ENCODE measurements at places on chromosomes 7 and 10. TPM values are rescaled to one million over a fixed set of nuclear protein-coding genes. Genes with fewer than 3 reads are reported as not detected.

GRCh38 chr7:157508477-157508881, 171.7 kb downstream of the DNAJB6 start:
- no peaks in the 10 kb centered on the region for H3K4me1 ChIP-seq
- no peaks in the 10 kb centered on the region for H3K36me3 ChIP-seq
- no peak overlapping the region for H3K27ac ChIP-seq
- H3K4me3 ChIP-seq, result no peak overlapping the region

Gene RADIL
- 1.8 TPM for total RNA-seq

GRCh38 chr7:122006687-122007086, 133.7 kb downstream of the PTPRZ1 start:
- H3K4me1 ChIP-seq, result no peaks in the 10 kb centered on the region
- no peak overlapping the region for H3K27ac ChIP-seq
- no peaks in the 10 kb centered on the region for H3K36me3 ChIP-seq
- H3K27me3 ChIP-seq, result no peaks in the 10 kb centered on the region
- DNase-seq, result no peak
- H3K4me3 ChIP-seq, result no peak overlapping the region

DNA sequence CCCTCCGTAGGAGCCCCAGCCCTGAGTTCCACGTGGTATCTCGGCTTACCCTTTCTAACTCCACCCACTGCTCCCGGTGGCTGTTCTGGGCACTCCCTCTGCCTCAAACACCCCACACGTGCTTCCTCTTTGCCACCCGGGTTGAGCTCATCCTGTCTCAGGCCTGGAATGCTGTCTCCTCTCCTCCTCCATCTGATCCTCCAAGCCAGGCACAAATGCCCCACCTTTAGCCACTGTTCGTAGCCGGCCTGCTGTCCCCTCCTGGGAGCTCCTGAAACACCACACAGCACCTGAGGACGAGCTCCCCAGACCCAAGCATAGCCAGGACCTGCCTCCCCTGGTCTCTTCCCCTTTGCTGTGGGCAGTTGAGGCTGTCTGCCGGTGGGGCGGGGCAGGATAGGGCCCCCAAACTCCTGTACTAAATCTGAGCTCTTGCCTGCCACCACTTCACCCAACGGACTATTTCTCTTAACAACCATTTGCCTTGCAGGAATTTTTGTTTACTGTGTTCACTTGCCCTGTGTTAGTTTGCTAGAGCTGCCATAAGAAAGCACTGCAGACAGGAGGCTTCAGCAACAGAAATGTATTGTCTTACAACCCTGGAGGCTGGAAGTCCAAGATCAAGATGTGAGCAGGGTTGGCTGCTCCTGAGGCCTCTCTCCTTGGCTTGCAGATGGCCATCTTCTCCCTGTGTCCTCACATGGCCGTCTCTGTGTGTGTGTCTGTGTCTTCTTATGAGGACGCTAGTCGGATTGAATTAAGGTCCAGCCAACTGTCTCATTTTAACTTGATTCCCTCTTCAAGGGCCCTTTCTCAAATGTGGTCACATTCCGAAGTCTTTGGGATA, 58.3 kb upstream of the SHH start:
- no peaks in the 10 kb centered on the region for H3K4me1 ChIP-seq
- no peak for DNase-seq
- no peaks in the 10 kb centered on the region for H3K36me3 ChIP-seq
- no peak overlapping the region for H3K27ac ChIP-seq

DNA sequence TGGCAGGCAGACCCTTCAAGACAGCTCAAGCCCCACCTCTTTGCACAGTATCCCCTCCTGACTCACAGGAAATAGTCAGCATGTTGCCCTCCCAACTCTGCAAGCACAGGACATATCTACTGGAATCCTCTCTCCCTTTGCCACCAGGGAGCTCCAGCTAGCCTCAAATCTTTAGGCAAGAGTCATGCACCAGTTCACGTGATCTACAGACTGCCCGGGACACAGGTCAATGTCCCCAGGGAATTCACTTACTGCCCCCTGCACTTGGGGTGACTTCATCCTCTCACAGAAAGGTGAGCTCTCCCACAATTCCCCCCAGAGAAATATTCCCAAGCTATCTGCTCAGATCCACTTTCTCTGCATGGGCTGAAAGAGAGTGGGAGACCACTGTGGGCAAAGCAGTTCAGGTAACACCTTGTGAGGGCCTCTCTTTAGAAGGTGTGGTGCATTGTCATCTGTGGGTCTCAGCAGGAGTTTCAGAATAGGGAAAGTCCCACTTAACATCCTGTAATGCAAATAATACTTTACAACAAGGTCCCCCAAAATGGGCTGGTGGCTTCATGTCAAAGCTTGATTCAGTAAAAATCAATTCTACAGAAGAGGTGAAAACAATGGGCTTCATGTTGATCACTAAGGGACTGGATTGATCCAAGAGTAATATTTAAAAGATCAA, 129.9 kb downstream of the NOC3L start:
- DNase-seq, result no peak
- no peaks in the 10 kb centered on the region for H3K4me1 ChIP-seq
- H3K27ac ChIP-seq, result no peak overlapping the region
- no peak overlapping the region for H3K4me3 ChIP-seq

DNA sequence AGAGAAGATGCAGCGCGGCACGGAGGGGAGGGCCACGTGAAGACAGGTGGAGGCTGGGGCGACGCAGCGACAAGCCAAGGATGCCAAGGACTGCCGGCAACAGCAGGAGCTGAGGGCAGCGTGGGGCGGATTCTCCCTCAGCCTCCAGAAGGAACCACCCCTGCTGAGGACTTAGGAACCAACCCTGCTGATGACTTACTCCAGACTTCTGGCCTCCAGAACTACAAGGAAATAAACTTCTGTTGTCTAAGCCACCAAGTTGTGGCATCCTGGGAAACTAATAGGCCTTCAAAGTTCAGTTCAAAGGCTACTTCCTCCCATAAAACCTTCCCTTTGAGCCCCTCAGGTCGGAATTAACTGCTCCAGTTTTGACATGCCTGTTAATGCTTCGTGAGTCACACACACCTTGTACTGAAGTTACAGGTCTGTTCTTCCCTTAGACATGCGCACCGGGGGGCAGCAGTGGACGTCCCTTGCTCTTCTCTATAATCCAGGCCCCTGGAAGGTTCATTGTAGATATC, 88.4 kb upstream of the RHEB start:
- no peak overlapping the region for H3K4me3 ChIP-seq
- H3K27ac ChIP-seq, result no peak overlapping the region
- no peaks in the 10 kb centered on the region for H3K27me3 ChIP-seq

Gene LCOR
- total RNA-seq, result 40.0 TPM

Gene CYP3A7
- total RNA-seq, result not detected

GRCh38 chr7:22350466-22351328, 6.3 kb downstream of the RAPGEF5 start:
- no peaks in the 10 kb centered on the region for H3K36me3 ChIP-seq
- H3K4me1 ChIP-seq, result no peaks in the 10 kb centered on the region
- H3K4me3 ChIP-seq, result no peak overlapping the region
- H3K27me3 ChIP-seq, result no peaks in the 10 kb centered on the region

DNA sequence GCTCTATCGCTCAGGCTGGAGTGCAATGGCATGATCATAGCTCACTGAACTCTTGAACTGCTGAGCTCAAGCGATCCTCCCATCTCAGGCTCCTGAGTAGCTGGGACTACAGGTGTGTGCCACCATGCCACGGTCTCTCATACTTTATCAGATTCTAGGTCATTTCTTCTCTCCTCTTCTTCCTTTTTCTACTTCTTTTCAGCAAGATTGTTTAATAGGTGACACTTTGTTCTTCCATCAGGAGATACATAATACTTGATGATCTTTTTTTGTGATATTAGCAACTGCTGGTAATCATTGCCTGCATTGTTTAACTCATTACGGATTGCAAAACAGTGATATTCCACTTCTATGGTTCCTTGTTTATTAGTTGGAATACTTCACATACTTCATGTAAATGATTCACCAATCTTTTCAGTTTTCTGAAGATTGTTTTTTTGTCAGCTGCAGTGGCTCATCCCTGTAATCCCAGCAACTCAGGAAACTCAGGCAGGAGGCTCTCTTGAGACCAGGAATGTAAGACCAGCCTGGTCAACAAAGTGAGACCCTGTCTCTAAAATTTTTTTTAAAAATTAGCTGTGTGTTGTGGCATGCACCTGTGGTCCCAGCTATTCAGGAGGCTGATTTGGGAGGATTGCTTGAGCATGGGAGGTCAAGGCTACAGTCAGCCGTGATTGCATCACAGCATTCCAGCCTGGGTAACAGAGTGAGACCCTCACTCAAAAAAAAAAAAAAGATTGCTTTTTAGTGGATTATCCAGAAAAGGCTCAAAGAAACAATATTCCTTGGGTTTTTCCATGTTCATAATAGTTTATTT, 36.2 kb upstream of the CHST3 start:
- no peak overlapping the region for H3K27ac ChIP-seq
- no peaks in the 10 kb centered on the region for H3K27me3 ChIP-seq
- no peak for DNase-seq

GRCh38 chr10:68237173-68237572, 5.3 kb upstream of the ATOH7 start:
- H3K4me1 ChIP-seq, result no peaks in the 10 kb centered on the region
- no peak for DNase-seq
- H3K27ac ChIP-seq, result no peak overlapping the region
- H3K4me3 ChIP-seq, result no peak overlapping the region
- H3K27me3 ChIP-seq, result no peaks in the 10 kb centered on the region

DNA sequence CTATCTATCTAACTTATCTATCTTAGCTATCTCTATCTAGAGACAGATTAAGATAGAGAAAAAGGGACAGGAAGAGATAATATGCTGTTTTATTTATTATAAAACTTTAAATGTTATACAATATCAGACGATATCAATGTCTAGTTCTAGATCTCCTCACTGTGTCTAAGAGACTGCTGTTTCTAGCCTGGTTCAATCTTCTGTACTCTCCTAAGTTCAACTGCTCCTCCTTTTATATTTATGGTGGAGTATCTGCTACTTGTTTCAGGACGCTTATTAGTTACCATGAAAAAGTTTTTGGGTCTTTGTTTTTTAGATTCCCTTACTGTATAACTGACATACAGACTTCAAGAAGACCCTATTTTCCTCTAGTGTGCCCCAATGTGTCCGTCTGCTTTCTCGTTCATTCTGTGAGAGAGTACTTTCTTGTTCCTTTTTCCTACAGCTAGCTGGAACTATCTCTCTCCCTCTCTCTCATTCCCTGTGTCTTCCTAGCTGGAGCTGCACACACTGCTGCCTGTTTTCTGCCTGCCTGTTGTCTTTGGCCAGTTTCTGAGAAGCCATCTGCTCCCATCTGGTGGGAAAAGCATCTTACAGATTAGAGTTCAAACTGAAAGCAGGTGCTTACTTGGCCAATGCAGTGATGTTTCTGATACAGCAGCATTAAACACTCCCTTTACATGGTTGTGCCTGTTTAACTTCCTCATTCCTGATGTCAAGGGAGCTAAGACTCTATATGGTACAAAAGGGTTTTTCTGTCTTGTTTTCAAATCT, 49.4 kb upstream of the ARL4A start:
- H3K27ac ChIP-seq, result no peak overlapping the region
- DNase-seq, result no peak
- no peak overlapping the region for H3K4me3 ChIP-seq
- peaks cover 5% of the 10 kb centered on the region for H3K4me1 ChIP-seq
- H3K36me3 ChIP-seq, result no peaks in the 10 kb centered on the region

DNA sequence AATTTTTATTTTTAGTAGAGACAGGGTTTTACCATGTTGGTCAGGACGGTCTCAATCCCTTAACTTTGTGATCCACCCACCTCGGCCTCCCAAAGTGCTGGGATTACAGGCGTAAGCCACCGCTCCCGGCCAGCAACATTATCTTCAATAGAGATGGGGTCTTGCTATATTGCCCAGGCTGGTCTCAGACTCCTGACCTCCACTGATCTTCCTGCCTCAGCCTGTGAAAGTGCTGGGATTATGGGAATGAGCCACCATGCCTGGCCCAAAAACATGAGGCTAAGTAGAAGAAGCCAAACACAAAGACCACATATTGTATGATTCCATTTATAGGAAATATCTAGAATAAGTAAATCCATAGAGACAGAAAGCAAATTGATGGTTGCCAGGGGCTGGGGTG, 19.1 kb upstream of the CYTH3 start:
- no peaks in the 10 kb centered on the region for H3K27me3 ChIP-seq
- no peak for DNase-seq
- H3K4me1 ChIP-seq, result no peaks in the 10 kb centered on the region

DNA sequence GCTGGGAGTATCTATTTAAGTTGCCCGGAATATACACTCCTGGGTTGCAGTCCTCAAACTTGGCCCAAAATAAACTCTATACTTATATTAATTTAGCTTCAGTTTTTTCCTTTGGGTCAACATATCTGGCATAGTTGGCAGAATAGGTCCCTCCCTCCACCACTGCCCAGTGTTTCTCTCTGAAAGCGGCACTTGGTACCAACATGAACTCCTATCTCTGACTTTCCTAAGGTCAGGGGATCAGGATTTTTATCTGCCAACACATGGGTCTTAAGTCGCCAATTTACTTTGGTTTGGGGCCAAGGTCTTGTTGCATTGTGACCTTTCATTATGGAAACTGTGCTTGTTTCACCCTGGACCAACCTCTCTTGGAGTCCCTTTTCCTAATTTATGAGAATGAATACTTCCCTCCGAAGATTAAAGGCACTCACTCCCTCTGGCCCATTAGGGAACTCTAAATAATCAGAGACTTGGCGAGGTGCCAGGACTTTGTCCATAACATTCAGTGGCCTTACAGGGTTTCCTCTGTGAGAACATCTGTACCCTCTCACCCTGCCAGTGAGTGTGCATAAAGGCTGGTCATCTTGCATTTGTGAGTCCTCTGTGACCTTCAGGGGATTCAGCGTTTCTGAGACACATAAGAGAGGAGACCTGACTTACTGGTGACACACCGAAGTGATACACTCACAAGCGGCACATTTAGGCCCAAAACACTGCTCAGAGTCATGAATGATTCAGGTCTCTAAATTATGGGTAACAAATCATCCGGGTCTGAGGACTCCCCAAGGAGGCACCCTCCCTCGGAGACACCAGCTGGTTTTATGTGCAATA, 19.7 kb upstream of the FKBP9 start:
- H3K27ac ChIP-seq, result peak overlapping the region; percentile 17
- H3K4me1 ChIP-seq, result no peaks in the 10 kb centered on the region
- no peaks in the 10 kb centered on the region for H3K27me3 ChIP-seq
- no peak overlapping the region for H3K4me3 ChIP-seq

Gene METTL27
- total RNA-seq, result 19.8 TPM

DNA sequence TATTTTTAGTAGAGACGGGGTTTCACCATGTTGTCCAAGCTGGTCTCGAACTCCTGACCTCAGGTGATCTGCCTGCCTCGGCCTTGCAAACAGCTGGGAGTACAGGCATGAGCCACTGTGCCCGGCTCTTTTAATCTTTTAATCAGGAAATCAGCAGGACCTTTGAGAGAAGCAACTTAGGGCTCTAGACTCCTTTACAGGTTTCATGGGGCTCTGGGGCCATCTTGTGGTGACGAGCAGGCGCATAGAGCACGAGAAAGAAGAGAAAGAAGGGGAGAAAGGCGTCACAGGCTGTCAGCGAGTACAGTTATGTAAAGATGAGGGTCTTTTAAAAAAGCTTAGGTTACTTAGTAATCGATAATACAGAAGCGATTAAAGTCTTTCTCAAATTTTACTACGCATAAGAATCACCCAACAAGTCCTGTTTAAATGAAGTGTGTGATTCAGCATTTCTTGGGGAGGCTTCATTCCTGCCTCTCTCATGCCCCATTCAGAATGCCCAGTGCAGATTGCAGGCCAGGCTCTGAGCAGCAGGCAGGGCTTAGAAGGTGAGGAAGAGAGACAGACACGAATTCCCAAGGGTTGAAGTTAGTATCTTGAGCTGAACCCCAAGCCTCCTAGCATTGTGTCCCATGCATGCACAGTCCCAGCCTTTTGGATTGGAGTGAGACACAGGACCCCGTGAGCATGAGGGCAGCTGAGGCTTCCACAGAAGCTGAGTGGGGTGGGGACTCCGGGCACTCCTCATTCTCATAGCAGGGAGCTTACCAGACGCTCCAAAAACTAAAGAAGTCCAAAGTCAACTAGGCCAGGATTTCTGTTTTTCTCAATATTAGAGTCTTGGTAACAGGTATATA, 23.6 kb upstream of the PFKP start:
- peak; percentile 64 for DNase-seq
- no peaks in the 10 kb centered on the region for H3K36me3 ChIP-seq
- no peaks in the 10 kb centered on the region for H3K27me3 ChIP-seq
- H3K4me1 ChIP-seq, result no peaks in the 10 kb centered on the region

Data from prostate gland (tissue), 2 donors.